Neural progenitor cell (in vitro differentiated cells): ENCODE measurements at places on chromosomes 3 and 15. TPM values are rescaled to one million over a fixed set of nuclear protein-coding genes. Genes with fewer than 3 reads are reported as not detected.

DNA sequence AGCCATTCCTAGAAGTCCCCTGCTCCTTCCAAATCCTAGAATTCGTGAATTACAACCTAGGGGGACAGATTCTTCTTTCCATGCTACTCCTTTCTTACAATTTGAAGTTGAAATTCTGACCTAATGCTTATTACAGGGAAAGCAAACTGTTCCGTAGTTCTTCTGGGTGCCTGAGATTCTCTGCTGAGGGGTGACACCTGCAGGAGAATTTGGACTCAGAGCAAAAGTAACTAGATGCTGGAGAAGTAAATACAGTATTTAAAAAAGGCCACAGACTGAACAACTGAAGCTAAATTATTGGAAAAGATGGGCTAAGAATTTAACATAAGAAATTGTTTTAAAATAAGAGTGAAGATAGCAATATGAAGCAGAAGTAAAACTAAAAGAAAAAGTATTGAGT lies 37.9 kb downstream of the ACAD9 start:
- no peak for DNase-seq

GRCh38 chr15:43029476-43029875 lies 76.4 kb downstream of the UBR1 start:
- DNase-seq = no peak

DNA sequence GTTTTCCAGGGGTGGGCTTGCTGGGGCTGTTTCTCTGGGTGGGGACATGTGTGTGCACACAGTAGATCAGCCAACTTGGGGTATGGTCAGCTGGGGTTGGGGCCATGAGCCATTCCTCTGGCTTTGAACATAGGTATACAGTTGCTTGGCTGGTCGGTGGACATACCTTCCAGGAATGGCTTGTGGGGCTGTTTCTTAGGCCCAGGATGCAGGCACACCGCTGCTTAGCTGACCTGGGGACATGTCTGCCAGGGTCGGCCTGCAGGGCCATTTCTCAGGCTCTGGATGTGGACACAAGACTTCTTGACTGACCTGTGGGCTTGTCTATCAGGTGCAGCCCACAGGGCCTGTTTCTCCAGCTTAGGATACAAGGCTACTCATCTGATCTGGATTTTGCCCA lies 130.6 kb downstream of the DOCK3 start:
- DNase-seq = no peak

DNA sequence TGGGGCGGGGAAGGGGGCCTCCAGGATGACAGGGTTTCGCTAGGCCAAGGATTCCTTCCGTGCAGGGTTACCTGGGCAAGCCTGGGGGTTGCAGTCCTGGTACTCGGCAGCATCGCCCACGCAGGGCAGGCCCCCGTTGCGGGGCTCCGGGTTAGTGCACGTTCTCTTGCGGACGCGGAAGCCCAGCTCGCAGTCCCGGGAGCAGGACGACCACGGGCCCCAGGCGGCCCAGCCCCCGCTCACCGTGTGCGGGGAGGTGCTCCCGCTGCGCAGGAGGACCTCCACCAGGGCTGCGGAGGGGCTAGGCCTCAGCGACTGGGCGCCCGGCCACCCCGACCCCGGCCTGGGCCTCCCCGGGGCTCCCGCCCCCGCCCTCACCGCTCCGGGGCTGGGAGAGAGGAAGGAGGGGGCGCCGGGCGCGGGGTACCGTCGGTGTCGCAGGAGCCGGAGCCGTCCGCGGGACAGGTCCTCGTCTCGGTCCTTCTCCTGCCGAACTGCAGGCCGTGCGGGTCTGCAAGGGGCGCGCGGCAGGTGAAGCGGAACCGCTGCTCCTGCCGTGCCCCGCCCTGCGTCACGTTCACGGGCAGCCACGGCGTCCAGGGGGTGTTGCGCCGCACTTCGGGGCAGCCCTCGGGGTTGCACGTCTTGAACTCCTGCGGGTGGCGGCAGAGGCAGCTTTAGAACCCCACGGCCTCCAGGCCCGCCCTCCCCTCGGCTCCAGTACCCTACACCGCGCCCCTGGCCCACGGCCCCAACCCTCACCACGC lies 114.6 kb downstream of the SEMA5B start:
- DNase-seq = no peak

Gene MEGF11
- 0.06 and 1.5 TPM in 2 replicates for total RNA-seq

Gene XCR1
- total RNA-seq = not detected in 2 replicates

Gene ANKRD63
- total RNA-seq = not detected in 2 replicates

DNA sequence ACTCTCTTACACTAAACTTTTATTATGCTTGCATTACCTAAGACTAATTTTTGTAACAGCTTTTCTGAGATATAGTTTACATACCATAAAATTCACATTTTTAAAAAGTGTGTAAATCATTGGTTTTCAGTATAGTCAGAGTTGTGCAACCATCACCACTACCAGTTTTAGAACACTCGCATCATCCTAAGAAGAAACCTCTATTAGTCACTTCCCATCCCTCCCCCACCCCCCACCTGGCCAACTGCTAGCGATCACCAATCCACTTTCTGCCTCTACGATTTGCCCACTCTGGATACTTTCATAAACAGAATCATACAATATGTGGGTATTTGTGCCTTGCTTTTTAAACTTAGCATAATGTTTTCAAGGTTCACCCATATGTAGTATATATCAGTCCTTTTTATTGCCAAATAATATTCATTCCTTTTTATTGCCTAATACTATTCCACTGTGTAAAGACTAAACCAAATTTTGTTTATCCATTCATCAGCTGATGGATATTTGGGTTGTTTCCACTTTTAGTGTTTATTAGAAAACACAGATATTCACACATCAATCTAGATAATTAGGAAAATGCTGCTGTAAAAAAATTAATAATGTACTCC lies 23.0 kb downstream of the UBP1 start:
- DNase-seq = no peak

DNA sequence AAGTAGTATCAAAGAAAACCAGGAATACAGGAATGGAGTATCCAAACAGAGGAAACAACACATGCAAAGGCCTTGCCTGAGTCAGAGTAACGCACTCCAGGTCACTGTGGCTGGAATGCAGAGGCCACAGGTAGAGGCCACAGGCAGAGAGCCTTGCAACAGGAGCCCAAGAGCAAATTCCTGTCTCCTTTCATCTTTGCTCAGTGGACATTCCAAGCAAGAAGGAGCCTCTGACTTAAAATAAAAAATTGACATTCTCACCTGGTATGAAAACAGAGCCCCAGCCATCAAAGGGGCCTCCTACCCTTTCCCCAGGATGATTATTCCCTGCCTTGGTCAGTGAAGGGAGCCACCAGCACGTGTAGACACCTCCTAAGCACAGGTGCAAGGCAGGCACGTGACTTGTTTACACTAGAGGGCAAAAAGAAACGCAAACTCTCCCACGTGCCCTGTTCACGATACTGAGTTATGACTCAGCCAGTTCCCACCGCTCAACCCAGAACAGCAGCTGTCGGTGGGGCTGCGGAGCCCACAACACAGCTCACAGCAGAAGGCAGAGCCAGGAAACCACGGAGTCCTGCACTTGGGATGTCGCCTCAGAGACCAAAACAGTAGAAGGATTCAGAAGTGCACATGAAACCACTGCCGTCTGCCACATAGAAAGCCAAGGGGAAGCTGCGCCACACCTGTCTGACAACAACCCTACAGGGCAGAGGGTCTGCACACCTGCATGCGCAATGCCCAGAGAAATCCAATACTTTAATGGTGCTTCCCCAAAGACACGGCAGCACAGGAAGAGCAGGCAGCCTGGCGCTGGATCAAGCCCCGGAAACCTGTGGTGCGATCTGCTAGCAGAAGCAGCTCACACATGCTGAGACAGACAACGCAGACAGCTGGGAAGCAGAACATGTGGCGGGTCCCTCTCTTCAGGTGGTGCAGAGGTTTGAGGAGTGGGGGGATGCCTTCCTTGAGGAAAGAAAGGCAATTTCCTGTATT lies 52.1 kb downstream of the ITGB5 start:
- DNase-seq = peak; percentile 62

Gene PLCH1
- total RNA-seq = 28.8 and 32.0 TPM in 2 replicates

Gene CPNE9
- total RNA-seq = 0.43 TPM in 1 of 2 replicates, not detected in the other

GRCh38 chr3:127884041-127884440 lies 31.0 kb upstream of the KBTBD12 start:
- no peak for DNase-seq

Gene GRAMD2A
- 0.40 and 0.43 TPM in 2 replicates for total RNA-seq

Gene CX3CR1
- total RNA-seq = 0.06 TPM in 1 of 2 replicates, not detected in the other

DNA sequence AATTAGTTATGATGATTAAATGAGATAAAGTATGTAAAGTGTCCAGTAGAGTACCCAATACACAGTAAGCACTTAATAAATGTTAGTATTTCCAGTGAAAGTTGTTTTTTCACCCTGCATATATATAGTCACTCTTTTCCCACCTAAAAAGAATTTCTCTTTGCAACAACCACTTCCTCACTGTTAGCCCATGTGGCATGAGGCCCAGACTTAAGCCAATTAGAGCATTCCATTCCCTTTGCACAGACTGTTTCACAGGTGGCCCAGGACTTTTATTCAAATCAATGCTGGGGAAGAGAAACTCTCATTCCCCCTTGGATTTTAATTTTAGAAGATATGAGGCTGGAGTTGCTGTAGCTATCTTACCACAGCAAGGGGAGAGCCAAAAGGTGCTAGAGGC lies 3.7 kb downstream of the IFT80 start:
- peak; percentile 63 for DNase-seq

- DNase-seq = peak; percentile 79
These were observed 754 bp downstream of the B3GNT5 start for GRCh38 chr3:183253528-183254486.

Gene IRAK2
- 0.26 and 0.50 TPM in 2 replicates for total RNA-seq

- no peak for DNase-seq
These were observed 80.1 kb downstream of the SETD2 start for GRCh38 chr3:47083786-47084185.

GRCh38 chr15:57158589-57158988 lies 217.7 kb upstream of the CGNL1 start:
- DNase-seq = no peak

DNA sequence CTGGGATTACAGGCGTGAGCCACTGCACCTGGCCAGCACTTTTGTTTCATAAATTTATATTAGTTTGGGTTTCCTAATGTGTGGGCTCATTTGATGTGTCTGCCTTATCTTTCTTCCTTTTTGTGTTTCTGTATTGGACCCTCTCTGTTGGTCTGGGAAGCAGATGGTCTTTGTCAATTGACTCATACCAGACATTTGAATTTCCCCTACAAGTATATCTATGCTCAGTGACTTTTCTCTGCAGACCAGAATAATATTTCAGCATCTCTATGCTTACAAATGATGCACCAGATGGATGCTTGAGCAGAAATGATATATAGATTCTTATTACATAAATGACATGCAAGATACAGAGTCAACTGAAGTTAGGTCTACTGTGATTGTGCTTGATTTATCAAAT lies 329.9 kb upstream of the SLCO3A1 start:
- no peak for DNase-seq

- peak; percentile 23 for DNase-seq
These were observed 2.9 kb downstream of the HACD3 start for GRCh38 chr15:65533057-65533756.

- DNase-seq = no peak
These were observed 144.7 kb upstream of the DPH6 start for GRCh38 chr15:35690698-35691116.

DNA sequence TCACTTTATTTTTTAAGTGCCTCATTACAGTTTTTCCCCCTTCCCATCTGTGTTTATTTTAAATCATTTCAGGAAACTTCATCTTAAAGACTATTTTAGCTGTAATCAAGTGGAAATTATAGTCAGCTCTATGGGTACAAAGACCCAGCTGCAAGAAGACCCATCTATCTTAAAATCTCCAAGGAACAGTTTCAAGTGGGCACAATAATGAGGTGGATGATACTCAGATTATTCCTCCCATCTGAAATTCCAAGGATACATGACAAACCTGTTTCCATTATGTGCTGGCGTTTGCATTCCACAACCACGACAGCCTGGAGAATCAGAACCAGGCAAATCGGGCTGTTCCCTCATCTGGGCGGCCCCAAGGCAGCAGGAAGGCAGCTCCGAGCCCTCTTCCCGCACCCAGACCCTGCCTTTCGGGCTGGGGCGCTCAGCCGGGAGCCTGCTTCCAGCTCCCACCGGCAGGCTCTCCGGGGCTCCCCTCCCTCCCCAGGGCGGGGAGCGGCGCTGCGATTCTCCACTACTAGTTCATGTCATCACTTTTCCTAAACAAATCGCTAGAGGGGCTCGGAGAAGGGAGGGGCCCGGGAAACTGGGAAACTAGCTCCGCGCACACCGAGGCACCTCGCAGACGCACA lies at the start of gene MGLL:
Gene MGLL, minus strand, starts transcription at position 475 of the 641 bp plus-strand sequence. Its CDS starts 197 bp downstream, at position 278.
- DNase-seq = peak; percentile 49

- peak; percentile 63 for DNase-seq
These were observed 14.4 kb downstream of the TMPRSS7 start for GRCh38 chr3:112048911-112049310.

DNA sequence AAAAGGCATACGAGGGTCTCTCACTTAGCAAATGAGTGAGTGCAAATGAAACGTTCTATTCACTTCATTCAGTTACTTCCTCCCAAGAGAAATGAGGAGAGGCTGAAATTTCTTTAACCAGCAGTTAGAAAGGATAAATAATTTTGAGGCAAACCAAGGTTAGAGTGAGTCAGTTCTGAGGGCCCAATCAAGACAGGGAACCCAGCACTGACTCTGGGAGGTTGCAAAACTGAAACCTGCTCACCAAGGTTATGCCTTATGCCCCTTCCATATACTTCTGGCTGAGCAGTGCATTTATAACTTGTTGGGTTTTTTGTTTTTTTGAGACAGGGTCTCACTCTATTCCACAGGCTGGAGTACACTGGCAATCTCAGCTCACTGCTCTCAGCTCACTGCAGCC lies 4.5 kb upstream of the RPSA start:
- no peak for DNase-seq

DNA sequence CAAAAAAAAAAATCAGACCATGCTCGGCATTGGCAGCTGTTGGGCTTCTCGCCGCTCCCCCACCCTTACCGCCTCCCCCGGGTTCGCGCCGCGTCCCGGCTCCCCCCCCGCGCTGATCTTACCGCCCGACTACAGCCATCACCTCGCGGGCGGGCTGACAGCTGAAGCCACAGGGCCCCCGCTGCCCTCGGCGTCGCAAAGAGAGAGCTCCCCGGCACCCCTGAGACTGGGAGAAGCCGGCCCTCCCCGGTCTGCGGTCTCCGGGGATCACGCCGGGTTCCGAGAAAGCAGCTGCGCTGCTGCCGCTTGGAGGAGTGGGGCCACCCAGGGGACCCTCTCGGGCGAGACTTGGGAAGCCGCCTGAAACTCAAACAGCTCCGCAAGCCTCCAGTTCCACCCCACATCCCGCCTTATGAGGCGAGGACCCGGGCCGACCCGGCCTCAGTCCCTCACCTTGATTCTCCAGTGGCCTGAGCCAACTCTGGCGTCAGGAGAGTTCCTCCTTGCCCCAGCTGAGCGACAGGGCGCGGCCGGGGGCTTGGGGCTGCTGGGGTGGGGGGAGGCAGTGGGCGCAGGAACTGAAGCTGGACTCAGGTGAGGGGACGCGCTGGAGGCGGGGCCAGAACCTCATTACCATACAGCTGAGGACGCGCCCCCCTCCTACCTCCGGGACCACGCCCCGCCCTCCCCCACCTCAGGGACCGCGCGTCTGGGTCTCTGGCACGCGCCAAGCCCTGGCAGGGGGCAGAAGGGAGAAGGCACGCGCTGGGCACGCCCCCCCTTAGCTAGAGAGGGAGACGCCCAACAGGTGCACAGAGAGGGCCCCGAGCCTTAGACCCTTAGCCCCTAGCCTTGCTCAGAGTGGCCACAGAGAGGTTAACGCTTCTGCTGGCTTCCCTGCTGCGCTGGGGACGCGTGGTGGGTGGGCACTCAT lies 1.0 kb upstream of the DLL4 start:
- peak; percentile 55 for DNase-seq

Gene THPO
- total RNA-seq = 0.31 and 2.3 TPM in 2 replicates
